ENCODE measurements at places on chromosomes 5 and 9. TPM values are rescaled to one million over a fixed set of nuclear protein-coding genes. Genes with fewer than 3 reads are reported as not detected.

- no peak for DNase-seq
Observed at GRCh38 chr5:56178823-56179222, 54.3 kb downstream of the ANKRD55 start.

- no peak for DNase-seq
Observed at GRCh38 chr9:133515240-133515610, 9.5 kb downstream of the MYMK start.

DNA sequence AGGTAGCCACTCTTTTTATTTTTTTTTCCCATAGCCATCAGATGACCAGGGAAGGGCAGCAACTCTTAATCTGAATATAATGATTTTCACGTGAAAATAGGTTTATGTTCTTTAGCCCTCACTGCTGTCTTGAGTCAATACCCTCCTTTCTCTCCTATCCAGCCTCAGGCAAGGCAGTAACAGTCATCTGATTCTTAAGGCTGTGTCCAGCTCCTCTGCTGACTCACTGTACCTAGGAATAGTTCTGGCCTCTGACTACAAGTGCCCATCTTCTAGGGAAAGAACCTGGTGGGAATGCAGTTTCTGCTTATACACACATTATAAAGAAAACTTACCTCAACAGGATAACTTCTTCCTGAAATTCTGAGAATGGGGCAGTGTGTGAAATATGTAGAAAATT lies 30.7 kb downstream of the DHX29 start:
- no peak for DNase-seq

SNX24 gene
- total RNA-seq = 21.0 TPM

GARIN3 gene
- total RNA-seq = not detected

KCNN2 gene
- 56.4 TPM for total RNA-seq

Measured in cerebellum (tissue), 4 donors.